ENCODE measurements at places on chromosomes 11 and 22. TPM values are rescaled to one million over a fixed set of nuclear protein-coding genes. Genes with fewer than 3 reads are reported as not detected.

DNA sequence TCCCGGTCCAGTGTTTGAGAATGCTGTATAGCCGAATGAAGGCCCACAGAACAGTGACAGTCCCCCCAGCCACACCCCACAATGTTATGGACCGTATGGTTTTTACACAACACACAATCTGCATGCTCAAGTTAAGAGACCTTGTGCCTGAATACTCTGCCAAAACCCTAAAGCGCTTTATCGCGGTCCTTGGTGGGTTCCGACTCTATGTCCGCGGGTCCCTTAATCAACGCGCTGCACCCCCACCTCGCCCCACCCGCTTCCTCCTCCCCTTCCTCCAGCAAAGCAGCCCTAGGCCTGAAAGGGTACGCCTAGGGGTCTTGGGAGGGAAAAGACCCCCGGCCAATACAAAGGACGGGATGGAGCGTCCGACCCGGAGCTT is 442 bp downstream of the COPB1 start:
- no peak for DNase-seq

The IGSF22 gene
- polyA plus RNA-seq, result 0.44 TPM

The MCM5 gene
- polyA plus RNA-seq, result 5.7 TPM

The GLYAT gene
- polyA plus RNA-seq, result not detected

DNA sequence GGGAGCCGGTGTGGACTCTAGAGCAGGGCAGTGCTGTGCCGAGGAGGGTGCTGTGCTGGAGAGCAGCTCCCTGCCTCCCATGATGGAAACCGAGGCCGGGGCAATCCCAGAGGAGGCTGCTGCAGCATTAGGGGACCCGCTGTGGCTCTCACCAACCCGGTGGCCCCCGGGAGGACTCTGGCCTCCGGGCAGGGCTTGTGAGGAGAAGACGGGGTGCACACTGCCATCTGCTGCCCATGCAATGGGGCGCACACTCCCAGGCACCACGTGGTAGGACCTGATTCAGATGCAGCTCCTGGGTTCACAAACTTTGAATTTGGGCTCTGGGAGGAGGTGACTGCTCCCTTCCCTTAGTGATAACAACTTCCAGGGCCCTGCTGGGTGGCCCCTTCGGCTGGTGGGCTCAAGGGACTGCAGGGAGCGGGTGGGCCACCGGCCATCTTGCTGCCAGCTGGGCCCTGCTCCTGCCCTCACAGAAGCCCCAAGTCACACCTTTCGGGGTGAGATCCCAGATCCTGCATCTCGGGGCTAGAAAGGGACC is 93.8 kb upstream of the FGF3 start:
- no peak for DNase-seq
